ENCODE measurements at places on chromosomes 1 and 21.

DNA sequence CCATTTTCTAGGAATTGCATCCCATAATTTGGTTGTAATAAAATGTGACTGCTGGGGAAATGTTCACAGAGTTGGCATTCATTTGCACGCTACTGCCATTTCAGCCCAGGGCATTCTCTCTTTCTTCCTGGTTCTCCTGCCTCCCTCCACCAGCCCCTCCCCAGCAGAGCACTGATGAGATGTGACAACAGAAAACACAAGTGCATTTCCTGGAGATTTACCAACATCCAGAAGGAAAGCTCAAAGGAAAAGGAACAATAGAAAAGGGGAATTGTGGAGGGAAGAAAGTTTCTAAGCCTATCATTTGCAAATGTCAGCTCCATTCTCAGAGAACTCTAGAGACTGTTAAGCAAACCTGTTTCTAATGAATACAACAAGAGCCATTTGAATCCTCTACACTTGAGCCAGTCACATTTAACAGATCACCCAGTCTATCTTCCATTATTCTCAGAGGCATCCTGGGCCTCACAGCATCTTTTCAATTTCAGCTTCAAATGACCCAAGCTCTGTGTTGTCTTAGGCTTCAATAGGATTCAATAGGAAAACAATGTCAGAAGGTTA is 395.6 kb upstream of the PBX1 start:
- DNase-seq: no peak

GRCh38 chr1:204406621-204407020 is 5.0 kb downstream of the PPP1R15B start:
- no peak for DNase-seq

DNA sequence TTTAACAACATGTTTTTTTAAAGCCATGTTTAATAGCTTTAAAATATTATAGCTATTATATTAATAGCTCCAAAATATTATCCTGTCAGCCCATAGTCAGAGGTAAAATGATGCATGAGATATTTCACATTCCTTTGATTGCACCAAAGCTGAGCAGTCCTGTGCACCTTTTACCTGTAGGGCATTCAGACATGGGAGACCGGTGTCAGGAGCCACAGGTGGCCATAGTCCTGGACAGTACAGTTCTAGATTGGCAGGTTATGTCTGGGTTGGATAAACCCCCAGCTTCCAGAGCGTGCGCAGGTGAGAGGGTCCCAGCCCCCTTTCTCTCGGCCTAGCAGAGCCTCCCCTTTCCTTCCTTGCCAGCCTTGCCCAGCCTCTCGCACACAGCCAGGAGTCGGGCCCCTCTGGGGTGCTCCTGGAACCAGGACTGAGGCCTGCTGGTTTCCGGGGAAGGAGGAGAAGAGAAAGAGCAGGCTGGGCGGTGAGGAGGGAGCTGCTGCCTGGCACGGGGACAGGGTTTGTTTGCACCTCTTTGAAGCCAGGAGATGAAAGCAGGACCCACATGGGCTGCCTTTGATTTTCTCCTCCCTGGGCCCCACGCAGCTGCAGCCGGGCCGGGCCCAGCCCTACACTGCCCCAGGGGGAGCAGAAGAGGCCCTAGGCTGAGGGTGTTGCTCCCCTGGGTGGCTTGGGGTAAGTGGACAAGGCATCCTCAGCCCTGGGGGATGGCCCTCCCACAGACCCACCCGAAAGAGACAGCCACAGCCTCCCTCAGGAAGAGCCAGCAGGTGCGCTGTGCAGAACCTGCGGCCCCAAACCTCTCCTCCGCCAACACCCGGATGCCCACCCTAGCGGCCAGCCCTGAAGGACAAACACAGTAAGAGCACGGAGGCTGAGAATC is 75.2 kb upstream of the TARDBP start:
- DNase-seq: no peak

- DNase-seq: no peak
These were observed 17.0 kb downstream of the MCM3AP start for GRCh38 chr21:46268371-46268770.

Data from NCI-H1105 (cell line).